ENCODE measurements at places on chromosomes 12 and 14.

GRCh38 chr12:121277374-121277759 lies 19.1 kb downstream of the CAMKK2 start:
- no peak for DNase-seq

- no peak for DNase-seq
These were observed 14.7 kb downstream of the HCFC2 start for GRCh38 chr12:104079024-104079423.

DNA sequence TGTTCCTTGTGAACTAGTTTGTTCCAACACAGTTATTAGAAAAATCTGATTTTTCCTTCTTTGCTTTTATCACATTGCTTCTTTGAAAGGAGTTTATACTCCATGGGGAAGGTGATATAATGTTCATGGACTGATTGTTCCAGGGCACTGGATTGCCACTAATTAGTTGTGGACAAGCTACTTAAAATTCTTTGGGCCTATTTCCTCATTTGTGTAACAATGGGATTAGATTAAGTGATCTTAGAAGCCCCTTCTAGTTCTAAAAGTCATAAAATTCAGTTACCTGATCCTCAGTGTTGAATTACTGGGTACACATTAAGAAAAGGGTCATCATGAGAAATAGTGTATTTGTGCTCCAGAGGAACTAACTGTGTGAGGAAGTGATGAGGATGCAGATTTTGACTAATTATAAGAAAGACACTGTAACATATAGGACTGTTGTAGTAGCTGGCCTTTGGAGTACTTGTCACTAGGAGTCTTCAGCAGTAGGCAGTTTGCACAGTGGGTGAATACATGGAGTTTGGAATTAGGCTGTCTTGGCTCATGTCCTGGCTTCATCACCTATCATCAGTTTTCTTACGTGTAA lies 82.2 kb downstream of the MIA2 start:
- DNase-seq = no peak

DNA sequence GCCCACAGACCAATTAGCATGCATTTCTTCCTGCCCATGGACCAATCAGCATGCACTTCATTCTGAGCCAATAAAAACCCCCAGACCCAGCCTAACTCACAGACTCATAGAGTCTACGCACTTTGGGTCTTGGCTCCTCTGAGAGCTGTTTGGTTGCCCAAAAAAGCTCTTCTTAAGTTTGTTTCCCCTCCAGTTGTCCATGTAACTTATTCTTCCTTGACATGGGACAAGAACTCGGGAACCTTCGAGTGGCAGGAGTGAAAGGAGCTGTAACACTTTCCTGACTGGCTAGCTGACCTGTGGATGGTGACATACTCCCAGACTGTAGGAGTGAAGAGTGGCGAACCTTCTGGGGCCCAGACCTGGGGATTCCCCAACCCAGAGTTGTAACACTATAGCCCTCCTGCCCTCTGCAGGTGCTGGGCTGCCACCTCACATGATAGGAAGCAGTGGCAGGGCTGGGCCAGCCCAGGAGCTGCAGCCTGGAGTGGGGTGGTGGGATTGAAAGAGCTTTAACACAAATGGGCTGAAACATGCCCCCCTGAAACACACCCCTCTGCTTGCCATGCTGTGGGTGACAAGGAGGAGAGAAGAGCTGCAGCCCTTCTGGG lies 4.4 kb upstream of the BTBD7 start:
- no peak for DNase-seq

All from GM06990 (cell line).